ENCODE measurements at places on chromosomes 3 and 15.

GRCh38 chr3:84759361-84759760 is 199.4 kb upstream of the CADM2 start:
- no peak for DNase-seq

GRCh38 chr15:101091080-101092017 is 160.5 kb downstream of the CHSY1 start:
- DNase-seq, result no peak

GRCh38 chr3:106114220-106114619 is 245.4 kb upstream of the CBLB start:
- no peak for DNase-seq

DNA sequence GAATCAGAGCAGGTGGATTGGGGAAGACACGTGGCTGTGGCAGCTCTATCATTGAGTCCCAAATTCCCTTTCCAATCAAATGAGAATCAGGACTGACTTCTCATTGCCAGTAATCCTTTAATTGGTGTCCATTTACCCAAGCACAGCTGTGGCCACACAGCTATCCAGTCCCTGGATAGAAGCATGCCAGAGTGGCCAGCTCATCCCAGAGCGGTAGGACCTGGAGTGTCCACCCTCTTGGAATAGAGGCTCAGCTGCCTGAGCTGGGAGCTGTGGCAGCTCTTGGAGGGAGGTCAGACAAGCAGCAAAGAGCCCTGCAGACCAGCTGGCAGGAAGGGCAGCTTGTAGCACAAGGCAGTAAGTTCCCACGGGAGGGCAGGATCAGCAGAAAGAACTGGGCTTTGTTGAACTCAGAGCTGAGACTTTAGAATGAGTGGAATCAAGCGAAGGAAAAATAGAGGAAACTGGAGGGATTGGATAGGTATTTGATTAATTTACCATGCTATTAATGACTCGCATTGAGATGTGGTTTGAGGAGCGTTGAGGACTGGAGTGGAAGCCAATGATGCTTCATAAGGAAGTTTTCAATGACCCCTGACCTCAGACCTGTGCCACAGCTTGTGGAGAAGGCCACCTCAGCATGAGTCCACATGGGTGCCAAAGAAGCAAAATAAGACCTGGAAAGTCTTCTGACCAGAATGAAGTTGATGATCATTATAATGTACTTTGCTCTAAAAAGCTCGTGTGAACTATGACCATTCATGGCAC is 6.9 kb upstream of the ALPK3 start:
- DNase-seq, result no peak

DNA sequence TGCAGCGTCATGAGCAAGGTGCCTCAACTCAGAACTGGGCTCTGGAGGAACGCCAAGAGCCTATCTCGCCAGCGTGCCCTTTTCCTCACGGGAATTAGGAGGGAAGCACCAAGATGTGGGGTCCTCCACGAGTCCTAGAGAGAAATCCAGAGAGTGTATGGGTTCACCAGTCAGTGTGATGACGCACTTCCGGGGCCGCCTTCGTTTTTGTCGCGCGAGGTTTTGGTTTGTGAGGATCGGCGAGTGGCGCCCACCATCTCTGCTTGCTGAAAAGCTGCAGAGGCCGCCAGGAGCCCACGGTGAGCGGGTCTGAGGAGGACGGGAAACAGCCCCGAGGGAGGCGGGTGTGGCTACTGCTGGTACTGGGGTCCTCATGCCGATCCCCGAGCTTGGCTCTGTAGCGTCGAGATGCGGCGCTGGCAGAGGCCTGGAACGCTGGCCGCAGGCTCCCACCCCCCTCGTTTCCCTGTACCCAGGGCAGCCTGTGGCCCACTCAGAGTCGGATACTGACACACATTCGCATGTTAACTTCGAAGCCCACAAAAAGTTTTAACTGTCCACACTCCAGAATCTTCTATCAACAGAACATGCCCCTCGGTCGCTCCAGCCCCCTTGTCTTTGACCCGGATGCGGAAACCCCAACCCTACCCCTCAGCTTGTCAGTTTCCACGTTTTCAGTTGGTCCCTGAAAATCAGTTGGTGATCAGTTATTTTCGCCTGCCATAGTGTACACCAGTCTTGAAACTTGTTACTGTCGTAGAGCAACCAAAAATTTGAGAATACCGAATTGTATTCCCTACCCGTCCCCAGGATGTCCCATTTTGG is 30.4 kb downstream of the ZNF662 start:
- DNase-seq, result no peak

DNA sequence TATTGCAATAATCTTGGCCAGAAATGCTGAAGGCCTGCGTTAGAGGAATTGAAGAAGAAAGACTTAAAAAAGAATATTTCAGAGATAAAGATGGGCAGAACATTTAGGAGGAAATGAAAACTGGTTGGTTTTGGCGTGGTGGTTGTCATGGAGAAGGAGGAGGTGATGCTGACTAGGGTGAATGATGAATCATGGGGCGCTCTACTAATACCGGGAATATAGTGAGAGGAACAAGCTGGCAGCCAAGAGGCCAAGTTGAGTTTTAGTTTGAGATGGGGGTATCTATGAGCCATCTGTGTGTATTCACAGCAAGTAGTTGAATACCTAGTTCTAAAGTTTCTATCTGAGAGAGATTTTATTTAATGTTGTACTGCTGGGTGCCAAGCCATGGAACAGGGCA is 6.8 kb upstream of the GAP43 start:
- DNase-seq, result no peak

GRCh38 chr3:175777965-175778364 is 918.8 kb downstream of the NAALADL2 start:
- no peak for DNase-seq

- no peak for DNase-seq
Measured at GRCh38 chr3:11558002-11558401, 85.7 kb downstream of the VGLL4 start.

- no peak for DNase-seq
Measured at GRCh38 chr3:101509281-101509680, 3.7 kb downstream of the SENP7 start.

DNA sequence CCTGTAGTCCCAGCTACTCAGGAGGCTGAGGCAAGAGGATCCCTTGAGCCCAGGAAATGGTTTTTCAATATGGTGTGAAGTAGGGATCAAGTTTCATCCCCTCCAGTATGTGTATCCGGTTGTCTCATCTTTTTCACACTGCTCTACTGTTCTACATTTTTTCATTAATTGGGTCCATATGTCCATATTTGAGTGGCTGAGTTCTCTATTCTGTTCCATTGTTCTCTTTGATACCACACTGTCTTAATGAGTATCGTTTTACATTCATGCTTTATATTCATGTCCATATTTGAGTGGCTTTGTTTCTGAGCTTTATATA is 81.6 kb upstream of the LRRFIP2 start:
- DNase-seq, result no peak

DNA sequence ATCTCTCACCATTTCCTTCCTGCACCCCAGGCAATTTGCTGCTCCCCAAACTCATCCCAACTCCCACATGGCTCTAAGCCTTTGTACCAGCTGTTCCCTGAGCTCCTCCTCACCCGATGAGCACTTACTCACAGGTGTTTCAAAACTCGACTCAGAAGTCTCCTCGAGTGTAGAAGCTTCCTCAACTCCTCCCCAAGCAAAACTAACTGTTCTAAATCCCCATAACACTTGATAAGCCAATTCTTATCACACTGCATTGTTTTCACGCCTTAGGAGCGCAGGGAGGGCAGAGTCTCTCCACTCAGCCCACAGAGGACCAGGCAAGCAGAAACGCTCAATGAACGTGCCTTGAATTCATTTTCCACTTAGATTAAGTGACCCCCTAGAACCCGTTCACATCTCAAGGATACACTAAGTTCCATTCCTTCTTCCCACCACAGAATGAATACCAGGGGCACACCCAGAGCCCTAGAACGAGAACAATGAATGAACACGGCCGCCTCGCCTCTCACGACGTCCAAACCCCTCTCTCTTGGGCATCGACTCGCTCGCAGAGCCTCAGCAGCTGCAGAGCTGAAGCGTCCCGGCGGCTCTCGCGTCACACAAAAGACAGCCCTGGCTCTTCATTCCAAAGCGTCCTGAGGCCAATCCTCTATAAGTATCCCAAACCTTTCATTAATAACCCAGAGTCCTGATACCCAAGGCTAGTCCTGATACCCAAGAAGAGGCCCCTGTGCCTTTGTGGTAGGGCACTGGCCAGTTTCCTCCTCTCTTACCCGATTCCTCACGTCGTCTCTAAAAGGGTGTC is 1.1 kb downstream of the RAF1 start:
- peak; percentile 3 for DNase-seq

GRCh38 chr3:43873723-43874122 is 183.0 kb downstream of the ABHD5 start:
- DNase-seq, result no peak

GRCh38 chr15:74156678-74157411 is 16.7 kb upstream of the ISLR start:
- DNase-seq, result no peak

DNA sequence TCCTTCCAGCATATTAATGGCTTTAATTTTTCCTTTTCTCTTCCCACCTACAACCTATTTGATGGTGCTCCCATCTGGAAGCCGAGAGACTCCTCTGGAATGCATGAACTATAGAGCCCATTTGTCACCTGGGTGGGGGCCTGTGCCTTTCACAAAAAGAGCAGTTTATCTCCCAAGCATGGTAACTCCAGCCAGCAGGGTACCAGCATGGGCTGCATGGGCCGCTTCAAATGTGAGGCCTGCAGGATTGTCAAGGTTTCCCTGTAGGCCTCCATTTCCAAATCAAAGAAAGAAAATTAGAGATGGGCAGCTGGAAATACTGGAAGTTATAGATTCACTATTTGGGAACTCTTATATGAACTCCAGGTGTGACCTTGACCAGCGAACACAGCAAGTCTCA is 50.7 kb upstream of the SKOR1 start:
- no peak for DNase-seq

GRCh38 chr3:188360364-188360881 is 206.5 kb downstream of the LPP start:
- no peak for DNase-seq

DNA sequence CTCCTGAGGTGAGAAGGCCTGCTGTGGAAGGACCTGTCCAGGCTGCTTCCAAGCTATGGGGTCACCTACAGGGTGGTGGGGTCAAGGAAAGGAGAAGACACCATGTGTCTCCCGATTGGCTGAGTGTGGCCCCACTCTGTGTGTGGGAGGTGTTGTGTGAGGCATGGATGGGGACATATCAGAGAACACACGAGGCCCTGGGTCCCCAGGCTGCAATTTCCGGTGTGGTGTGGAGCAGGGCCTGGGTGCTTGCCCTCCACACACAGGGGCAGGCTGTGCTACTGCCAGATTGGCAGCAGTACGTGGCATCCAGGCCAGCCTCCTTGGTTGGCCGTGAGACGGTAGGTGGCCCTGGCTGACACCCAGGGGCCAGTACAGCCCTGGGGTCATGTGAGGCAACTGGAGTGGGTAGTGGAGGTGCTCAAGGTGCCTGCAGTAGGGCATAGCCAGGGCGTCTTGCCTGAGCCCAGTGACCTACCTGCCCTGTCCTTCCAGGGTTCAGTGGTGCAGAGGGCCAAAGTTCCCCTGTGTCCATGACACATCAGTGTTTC is 233.8 kb downstream of the SNRPN start:
- DNase-seq, result no peak

DNA sequence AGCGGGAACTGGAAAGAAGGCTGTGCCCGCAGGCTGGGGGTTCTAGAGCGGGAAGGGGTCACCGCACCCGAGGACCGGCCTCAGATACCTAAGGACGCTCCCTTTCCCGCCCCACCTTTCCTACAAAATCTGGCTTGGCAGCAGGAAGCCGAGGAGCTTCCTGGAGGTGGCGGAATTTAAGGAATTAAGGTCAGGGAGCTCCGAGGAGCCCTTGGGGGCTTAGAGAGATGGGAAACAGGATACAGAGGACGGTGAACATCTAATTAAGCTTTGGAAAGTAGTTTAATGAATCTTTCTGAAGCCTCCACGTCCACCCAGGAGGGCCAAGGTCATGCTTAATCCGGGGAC is 507 bp upstream of the AP3B2 start:
- no peak for DNase-seq

GRCh38 chr3:87468938-87469337 is 192.6 kb upstream of the POU1F1 start:
- DNase-seq, result no peak

- no peak for DNase-seq
Measured at GRCh38 chr15:42932833-42933515, 12.4 kb upstream of the TTBK2 start.

DNA sequence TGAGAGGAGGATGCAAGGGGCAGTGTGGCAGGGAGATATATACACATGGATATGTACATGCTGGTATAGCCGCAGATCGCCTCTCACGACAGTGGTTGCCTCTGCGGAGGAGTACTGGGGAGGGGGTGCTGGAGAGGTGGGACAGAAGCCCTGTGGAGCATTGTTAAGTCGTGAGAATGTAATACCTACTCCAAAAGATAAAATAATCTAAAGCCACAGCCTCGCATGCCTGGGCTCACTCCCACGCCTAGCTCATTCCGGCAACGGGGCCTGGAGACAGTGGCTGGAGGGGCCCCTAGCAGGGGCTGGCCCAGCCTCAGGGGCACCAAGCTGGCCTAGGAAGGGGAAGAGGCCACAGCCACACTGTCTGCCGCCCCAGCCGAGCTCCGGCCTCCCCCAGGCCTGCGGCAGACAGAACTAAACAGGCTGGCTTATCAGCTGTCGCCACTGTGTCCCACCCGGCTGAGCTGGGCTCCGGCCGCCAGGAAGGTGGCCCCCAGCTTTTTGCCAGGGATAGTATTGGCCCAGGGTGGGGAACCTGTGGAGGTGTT is 65.1 kb upstream of the LCTL start:
- no peak for DNase-seq

DNA sequence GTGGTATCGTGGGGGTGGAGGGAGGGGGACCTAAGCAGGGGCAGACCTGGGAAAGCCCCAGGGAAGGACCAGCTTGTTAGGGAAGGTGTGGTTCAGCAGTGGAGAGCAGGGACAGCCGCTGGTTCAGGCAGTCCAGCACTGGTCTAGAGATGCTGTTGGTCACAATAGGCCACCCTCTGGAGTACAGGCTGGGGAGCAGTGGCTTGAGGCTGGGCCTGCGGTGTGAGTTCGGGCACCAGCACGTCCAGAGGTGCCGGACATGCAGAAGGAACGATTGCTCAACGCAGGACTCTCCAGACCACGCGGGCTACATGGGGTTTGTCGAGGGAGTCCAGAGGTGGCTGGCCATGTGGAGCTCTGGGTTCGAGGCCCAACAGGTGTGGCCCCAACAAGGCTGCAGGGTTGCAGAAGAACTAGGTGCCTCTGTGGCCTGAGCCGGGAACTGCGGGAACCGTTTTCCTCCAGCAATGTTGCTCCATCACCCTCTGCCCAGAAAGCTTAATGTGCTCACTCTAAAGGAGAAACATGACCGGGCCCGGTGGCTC is 143.9 kb downstream of the APBA2 start:
- DNase-seq, result no peak

GRCh38 chr3:34300621-34301020 is 502.2 kb downstream of the PDCD6IP start:
- DNase-seq, result no peak

GRCh38 chr3:135368316-135368715 is 573.3 kb downstream of the EPHB1 start:
- no peak for DNase-seq

GRCh38 chr3:81666502-81667121 is 94.8 kb downstream of the GBE1 start:
- no peak for DNase-seq

DNA sequence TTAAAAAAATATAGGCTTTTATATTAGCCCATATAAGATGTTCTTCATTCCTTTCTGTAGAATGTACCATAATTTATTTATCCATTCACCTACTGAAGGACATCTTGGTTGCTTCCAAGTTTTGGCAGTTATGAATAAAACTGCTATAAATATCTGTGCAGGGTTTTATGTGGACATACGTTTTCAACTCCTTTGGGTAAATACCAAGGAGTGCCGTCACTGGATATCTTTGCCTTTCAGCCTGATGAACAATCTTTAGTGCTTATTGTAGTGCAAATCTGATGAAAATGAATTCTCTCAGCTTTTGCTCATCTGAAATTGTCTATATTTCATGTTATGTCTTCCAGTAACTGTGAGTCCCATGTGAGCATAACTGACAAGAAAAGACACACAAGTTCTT is 26.6 kb upstream of the BLM start:
- no peak for DNase-seq

Data from stimulated activated CD4-positive, alpha-beta T cell treated with anti-CD3 and anti-CD28 coated beads, TNF-alpha, amount 100 ng/mL, for 24 hours (primary cell).